ENCODE measurements at places on chromosomes 1 and 21.

DNA sequence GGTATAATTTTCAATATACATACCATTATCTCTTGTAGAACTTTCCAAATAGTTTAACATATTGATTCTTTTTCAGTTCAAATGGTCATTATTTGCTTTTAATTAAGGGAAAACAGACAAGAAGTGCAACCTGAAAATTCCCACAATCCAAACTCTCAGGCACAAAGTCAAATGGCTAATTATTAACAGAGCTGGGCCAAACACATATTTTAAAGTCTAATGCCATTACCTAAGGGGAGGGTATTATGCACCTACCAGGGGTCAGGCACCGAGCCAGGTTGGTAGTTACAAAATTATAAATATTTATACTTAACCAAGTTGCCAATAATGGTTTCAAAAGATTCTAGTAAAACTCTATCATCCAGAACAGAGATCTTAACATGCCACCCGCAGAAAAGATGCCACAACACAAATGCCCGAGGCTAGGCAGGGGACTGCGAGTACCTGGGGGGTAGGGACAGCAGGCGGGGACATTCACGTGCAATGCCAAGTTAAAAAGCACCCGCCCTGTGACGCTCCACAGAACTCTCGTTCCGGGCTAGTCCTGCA is 15.0 kb downstream of the LBR start:
- no peak for DNase-seq

GRCh38 chr1:83897516-83897915 is 101.4 kb downstream of the TTLL7 start:
- no peak for DNase-seq

DNA sequence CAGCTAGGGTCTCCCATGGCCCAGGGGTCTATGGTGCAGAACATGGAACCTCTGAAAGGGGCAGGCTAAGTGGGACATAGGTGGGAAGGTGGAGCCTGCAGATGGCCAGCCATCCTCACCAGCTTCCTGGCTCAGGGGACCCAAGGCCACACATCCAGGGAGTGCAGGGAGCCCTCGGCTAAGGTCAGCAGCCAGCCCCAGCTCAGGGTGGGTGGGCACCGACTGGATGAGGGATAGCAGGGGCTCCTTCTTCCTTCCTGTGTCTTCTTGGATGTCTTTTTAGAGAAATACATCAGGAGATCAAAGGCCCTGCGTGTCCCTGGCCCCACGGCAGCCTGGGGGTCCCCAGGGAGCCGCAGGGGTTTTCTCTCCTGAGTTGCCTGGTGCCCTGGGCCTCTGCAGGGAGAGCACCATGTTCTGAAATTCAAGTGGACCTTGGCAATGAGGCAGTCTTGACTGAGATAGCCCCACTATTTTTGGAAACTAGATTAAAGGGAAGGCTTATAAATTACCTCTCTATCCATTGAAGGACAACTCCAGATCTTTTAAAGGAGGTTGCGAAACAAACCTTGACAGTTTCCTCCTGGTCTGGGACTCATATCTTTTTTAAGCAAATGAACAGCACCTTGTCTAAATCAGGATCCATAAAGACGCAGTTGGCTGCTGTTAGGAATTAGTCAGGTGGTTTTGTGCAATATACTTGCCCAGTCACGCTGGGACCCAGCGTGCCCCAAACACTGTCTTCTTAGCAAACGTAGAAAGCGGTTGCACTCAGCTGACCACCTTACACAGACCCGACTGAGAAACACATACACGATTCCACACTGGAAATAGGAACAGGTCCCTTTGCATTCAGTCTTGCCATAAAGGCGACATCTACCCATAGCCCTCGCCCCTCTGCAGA is 242.3 kb downstream of the TOMM20 start:
- DNase-seq, result no peak

DNA sequence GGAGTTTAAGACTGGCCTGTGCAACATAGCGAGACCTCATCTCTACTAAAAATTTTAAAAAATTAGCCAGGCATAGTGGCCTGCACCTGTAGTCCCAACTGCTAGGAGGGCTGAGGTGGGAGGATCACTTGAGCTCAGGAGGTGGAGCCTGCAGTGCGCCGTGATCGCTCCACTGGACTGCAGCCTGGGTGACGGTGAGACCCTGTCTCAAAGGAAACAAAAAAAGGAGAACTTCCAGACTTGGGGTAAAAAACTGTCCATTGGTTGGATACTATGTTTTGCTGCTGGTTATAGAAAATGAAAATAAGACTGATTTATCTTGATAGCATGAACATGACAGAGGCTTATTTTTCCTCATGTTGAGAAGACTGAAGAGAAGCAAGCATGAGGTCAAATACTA is 79.4 kb downstream of the WDR4 start:
- no peak for DNase-seq

DNA sequence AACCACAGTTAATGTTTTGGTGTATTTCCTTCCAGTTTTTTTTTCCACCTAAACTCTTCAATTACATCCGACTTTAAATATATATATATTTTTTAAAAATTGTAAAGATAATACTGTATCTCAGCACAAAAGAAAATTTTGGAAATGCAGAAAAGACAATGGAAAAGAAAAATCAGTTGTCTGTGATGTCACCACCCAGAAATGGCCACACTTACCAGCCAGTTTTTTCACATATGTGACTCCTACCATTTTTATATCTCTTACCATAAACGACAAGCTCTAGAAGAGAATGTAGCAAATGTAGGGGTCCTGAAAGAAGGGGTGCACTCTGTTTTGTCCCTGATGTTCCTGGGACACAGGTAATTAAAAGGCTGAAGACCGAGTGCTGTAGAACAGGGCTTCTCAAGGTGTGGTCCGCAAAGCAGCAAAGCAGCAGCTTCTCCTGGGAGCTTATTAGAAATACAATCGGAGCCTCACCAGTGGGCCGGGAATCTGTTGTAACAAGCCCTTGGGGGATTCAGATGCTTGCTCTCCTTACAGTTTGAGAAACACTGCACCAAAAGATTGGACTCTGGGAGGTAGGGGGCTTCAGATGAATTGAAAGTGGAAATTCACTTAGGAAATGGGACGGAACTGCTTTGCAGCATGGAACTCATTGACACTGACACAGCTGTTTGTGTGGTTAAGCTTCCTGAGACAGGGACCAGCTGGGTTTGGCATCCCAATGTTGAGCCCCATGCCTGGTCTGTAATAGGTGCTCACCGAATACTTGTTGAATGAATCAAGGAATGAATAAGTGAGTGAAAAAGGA is 44.1 kb downstream of the ALPL start:
- no peak for DNase-seq
